ENCODE measurements at places on chromosomes 13 and 19.
A peak's percentile ranks its signal among the peaks of the same experiment; 100 is the strongest.

DNA sequence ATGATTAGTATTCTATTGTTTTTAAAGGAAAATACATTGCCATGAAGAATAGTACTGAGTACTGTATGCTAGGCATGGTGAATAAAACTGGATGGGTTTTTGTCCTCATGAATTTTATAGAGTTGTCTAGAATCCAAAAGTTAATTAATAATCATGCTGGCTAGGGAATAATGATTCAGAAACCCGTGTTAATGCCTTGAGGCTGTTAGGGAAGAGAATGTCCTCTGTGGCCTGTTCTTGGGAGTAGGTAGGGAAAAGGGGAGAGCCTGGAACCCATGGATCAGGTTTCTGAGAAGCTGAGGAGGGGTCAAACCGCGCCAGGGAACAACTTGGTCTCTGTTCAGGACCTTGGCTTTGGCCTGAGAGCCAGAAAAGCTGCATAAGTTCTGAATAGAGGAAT is 1376.3 kb upstream of the SLC10A2 start:
- no peak for DNase-seq

DNA sequence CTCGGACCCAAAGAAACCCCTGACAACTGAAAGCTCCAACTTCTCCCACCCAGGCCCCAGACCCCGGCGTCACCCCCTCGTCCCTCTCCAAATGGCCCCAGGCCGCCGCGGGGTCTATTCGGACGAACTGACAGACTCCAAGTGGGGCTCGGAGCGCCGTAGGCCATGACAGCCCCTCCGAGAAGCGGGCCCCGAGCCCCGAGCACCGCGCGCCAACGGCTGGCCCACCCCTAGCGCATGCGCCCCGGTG is 360 bp downstream of the DDX39A start:
- DNase-seq: no peak

- DNase-seq: no peak
These were observed 304.8 kb upstream of the MAB21L1 start for GRCh38 chr13:35781036-35782000.

DNA sequence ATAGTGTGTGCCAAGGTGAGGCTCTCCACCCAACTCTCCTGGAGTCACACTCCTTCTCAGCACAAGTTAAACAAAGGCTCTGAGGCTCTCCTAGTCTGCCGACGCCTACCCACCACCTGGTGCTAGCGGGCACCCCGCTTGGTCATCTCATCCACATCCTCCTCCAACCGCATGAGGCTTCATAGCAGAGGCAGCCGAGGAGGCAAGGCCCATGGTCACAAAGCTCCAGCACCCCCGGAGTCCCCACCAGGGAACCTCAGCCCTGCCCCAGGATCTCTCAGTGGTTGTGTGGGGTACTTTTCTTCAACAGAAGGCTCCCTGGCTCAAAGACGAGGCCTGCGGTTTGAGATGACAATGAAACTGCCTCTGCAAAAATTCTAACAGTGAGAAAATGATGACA is 43.0 kb downstream of the STK24 start:
- no peak for DNase-seq

GRCh38 chr19:45110851-45111266 is 17.9 kb downstream of the PPP1R37 start:
- no peak for DNase-seq

- no peak for DNase-seq
These were observed 20.9 kb downstream of the ZNF536 start for GRCh38 chr19:30393046-30393445.

- DNase-seq: no peak
These were observed 1.5 kb downstream of the GAS6 start for GRCh38 chr13:113862191-113862930.

- DNase-seq: no peak
These were observed 46.3 kb downstream of the IRS2 start for GRCh38 chr13:109740121-109740520.

DNA sequence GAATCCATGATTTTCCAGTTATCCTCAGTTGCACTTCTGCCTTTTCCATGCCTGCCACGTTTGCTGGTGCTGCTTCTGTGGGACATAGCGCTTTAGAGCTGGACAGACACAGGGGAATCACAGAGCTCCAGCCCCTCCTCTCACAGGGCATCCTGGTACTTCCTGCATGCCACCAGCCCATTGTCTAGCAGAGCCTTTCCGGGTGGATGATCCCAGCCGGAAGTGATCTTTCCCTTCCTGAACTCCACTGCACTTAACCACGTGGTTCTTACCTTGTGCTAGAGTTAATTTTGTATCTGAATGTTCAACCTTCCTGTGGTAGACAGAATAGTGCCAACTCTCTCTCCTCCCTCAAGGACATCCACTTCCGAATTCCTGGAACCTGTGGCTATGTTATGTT is 12.6 kb upstream of the OLFM4 start:
- no peak for DNase-seq

- no peak for DNase-seq
These were observed 15.1 kb downstream of the ZNF175 start for GRCh38 chr19:51586103-51586728.

- DNase-seq: no peak
These were observed 30.5 kb upstream of the ADGRE1 start for GRCh38 chr19:6856749-6857372.

- no peak for DNase-seq
These were observed 734 bp upstream of the SERTAD3 start for GRCh38 chr19:40444825-40445312.

DNA sequence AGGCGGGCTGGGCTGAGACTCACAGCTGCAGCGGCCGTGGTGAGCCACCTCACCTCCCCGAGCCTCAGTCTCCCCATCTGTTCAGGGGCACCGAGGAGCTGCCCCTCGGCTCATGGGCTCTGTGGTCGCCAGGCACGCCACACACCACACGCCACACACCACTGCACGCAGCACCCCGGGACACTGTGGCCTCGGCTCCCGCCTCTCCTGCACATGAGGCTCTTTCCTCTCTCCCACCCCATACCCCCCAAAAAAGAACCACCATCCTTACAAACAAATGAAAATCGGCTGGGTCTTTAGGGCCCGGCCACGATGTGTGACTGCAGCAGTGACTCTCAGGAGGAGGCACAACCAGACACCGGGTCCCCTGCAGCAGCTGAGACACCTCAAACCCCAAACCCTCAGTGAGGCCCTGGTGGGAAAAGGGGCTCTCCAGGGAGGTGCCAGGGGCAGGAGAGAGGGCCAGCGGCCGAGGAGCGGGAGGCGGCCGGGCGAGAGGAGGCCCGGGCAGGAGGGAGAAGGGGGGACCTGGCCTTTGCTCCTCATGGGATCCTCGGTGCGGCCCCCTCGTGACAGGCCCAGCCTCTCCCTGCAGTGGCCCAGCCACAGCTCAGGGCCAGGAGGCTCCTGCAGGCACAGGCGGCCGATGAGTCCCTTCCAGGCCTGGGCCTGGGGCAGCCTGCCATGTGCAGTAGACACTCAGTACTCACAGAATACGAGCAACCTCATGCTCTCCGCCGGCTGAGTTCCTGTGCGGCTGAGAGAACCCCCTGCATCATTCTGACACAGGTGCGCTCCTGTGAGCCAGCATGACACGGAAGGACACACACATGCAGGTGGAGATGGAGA is 66.3 kb downstream of the RASA3 start:
- peak; percentile 22 for DNase-seq

DNA sequence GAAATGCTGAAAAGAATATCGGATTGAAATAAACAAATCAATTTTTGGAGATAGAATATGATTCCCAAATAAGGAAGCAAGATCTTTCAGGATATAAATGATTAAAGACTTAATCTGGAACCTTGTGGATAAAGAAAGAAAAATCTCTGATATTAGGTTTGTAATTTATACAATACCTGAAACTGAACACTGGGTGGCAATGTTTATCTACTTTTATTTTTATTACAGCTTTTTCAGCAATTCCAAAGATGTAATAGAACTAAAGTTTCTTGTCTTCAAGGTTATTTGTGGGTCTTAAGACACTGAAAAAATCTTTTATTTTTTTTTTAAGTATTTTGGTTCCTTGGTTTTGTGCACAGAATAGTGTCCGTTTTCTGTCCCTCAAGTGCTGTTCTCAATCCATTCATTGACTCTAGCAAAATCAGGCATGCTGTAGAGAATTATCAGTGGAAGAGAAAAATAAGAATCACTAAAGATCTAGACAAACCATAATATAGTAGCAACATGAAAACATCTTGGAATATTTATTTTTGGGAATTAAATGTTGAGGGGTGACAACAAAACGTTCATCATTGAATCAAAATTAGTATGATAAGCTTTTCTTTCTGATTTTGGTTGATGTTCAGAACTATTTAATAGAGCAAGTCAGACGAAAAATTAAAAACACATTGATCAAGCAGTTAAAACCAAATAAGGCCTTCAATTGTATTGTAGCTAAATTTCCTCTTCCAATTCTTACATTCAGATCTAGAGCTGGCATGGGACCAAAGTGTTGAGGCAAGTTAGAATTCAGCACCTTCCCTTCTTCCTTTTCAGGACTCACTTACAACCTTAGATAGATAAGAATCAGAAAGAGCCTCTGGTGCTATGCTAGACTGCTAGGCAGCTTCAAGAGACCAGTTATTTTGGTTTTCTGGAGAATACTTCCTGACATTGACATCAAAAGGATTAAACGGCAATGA is 704.4 kb upstream of the PCDH20 start:
- no peak for DNase-seq

- no peak for DNase-seq
These were observed 5.3 kb upstream of the CNMD start for GRCh38 chr13:52744842-52745375.

DNA sequence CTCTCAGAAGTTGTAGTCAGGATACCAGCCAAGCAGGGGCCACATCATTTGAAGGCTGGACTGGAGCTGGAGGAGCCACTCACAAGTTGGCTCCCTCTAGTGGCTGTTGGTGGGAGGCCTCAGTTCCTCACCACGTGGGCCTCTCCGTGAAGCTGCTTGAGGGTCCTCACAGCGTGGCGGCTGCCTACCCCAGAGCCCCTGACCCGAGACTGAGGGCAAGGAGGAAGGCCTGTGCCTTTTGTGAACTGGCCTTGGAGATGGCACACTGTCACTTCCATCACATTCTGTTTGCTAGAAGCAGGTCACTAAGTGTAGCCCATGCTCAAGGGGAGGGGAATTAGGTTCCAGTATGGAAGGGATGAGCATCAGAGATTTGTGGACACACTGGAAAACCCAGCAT is 14.6 kb downstream of the GNA11 start:
- peak; percentile 68 for DNase-seq

DNA sequence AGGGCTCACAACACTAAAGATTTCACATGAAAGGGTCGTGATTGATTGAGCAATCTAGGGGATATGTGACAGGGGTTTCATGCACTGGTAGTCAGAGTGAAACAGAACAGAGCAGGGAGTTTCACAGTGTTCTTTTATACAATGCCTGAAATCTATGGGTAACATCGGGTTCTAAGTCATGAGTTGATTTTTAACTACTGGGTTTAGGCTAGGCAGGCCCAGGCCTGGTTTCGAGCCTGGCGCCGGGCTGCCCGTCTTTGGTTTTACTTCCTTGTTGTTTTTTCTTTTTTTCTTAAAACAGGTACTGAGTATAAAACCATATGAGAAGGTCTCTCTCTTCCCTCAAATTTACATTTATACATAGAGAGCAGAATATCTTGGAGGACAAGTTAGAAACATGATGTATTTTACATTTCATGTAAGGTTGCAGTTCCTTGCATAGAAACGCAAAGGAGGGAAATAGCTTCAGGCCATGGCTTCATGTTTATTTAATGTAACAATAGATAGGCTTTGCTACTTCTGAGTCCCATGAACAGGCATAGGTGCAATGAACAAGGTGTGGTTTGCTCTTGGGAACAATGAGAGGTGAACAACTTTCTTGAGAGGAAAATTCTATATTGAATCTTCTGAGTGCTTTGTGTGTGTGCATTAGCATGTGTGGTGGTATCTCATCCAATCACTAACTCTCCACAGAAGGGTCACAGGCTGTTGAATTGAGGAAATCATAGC is 128.9 kb upstream of the RXFP2 start:
- DNase-seq: no peak

GRCh38 chr13:113581871-113582270 is 2.7 kb upstream of the TFDP1 start:
- DNase-seq: no peak

DNA sequence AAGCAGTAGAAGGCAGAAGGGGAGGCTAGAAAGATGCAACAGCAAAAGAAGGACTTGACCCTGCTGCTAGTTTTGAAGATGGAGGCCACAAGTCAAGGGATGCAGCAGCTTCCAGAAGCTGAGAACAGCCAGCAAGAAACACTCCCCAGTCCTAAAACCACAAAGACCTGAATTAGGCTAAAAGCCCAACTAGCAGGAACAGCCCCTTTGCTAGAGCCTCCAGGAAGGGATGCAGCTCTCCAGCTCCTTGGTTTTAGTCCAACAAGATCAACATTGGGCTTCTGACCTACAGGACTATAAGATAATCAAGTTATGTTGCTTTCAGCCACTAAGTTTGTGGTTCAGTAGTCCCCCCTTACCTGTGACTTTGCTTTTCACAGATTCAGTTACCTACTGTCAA is 10.5 kb upstream of the LATS2 start:
- no peak for DNase-seq

DNA sequence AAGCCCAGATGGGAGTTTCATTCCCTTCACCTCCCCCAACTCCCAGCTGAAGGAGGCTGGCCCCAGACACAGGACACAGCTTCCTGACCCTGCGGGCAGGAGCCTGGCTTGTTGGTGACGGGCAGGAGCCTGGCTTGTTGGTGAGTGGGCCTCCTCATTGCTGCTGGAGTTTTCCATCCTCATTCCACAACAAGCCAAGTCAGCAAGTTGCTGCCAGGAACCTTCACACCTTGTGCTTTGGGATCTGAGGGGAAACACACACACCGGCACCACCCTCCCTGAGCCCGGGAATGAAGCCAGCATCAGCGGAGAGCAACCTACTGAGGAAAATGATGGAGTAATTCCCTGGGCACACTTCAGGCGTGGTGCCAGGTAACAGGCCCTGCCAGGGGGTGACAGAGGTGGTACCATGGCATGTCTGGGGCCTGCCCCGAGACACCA is 74.9 kb downstream of the ALOX5AP start:
- DNase-seq: no peak

GRCh38 chr13:99313501-99313900 is 6.3 kb upstream of the GPR183 start:
- DNase-seq: no peak

DNA sequence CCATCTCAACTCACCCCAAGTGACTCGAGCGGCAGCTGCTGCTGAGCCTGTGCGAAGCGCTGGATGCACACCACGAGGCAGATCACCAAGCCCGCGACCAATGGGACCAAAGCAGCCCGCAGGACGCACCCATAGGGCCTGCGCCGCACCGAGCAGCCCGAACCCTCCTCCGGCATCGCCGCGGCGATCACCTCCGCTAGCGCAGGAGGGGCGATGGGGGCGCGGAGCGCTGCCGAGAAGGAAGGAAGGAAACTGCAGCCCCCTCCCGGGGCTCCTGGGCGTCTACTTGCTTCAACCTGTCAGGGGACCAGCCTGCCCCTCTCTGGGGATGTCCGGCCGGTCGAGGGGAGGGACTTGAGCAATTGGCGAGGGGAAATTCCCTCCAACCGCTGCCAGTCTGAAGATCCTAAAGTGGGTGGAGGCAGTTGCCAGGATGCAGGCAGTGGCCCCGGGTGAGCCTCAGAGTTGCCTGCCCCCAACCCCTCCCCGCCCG is at the start of gene CD70:
TSS of gene CD70 (minus strand) at position 324 of the 493 bp plus-strand sequence. CDS start at position 176, 148 bp downstream.
- DNase-seq: no peak
